ENCODE measurements at places on chromosomes 2 and 18.

DNA sequence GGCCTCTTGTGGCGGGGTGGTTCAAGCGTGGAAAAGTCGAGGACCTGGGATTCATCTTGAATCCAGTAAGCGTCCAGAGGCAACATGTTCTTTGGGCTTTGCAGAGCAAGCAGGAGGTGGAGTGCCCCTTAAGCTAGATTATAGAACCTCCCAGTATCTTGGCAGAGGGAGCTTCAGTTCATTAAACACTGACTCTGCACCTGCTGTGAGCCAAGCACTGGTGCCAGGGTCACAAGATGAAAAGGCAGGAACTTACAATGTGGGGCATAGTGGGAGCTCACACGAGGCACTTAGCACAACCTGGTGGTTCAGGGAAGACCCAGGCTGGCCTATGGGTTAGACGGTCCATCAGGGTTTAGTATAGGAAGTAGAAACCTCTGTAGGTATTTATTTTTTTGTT lies 7.4 kb upstream of the FZD5 start:
- no peak for DNase-seq

DNA sequence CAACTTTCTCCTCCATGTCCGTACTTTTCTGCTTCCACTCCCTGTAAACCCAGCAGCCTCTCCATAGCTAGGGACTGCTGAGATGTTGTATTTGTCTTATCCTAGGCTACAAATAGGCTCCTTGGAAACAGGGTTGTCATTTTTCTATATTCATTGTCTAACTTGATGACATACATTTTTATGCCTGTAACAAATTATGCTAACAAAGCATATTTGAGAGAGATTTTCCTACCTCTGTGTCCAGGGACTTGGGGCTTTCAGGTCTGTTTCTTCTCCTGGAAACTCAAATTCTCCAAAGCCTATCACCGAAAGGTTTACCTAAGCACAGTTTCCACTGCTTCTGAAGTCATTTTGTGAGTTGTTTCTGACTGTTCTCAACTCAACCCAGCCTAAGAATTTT lies 102.7 kb downstream of the UBE2E3 start:
- DNase-seq, result no peak

- no peak for DNase-seq
Measured at GRCh38 chr2:86049529-86049928, 56.2 kb downstream of the POLR1A start.

GRCh38 chr2:58769864-58770234 lies 528.7 kb upstream of the FANCL start:
- DNase-seq, result no peak

DNA sequence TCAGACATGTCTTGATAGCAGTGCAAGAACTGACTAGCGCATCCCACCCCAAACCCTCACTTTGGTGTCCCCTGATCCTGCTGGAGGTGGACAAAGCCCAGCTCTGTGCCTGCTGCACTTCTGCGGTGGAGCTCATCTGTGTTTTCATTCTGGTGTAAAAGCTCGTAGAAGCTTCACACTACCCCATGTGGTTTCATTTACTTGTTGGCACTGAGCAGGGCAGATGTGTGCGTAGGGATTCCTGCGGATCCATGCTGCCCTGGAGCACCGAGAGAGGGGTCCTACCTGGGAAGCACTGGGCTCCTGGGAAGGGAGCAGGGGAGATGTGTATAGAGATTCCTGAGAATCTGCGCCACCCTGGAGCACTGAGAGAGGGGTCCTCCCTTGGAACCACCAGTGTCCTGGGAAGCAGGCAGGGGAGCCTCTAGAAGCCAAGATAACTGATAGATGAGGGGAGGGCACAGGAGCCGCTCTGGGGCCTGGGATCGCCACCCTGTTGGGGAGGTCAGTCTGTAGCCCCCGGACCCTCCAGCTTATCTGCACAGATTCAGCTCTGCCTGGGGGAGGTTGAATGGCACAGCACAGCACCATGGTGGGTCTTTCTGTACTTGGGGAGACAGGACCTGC lies 106.9 kb upstream of the OTOS start:
- DNase-seq, result no peak

DNA sequence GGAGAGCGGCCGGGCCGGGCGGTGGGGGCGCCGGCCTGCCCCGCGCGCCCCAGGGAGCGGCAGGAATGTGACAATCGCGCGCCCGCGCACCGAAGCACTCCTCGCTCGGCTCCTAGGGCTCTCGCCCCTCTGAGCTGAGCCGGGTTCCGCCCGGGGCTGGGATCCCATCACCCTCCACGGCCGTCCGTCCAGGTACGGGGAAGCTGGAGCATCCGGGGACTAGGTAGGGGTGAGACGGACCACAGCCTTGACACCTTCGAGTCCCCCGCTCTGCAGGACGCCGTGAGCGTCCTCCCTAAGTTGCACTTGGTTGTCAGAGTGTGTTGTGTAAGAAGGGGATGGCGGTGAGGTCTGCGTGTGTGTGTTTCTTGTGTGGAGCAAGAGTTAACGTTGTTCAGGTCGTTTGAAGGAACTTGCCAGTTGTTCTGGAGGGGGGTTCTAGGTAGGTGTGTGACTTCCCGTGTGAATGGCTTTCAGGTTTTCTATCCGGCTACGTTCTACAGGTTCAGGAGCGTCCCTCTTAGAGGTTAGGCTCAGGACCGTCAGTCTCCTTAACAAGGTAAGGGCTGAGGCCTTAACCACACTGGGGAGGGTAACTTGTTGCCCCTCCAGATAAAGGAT lies 393 bp downstream of the IL1R1 start:
- DNase-seq, result no peak

GRCh38 chr18:74519320-74520095 lies 14.8 kb upstream of the CNDP1 start:
- DNase-seq, result no peak

DNA sequence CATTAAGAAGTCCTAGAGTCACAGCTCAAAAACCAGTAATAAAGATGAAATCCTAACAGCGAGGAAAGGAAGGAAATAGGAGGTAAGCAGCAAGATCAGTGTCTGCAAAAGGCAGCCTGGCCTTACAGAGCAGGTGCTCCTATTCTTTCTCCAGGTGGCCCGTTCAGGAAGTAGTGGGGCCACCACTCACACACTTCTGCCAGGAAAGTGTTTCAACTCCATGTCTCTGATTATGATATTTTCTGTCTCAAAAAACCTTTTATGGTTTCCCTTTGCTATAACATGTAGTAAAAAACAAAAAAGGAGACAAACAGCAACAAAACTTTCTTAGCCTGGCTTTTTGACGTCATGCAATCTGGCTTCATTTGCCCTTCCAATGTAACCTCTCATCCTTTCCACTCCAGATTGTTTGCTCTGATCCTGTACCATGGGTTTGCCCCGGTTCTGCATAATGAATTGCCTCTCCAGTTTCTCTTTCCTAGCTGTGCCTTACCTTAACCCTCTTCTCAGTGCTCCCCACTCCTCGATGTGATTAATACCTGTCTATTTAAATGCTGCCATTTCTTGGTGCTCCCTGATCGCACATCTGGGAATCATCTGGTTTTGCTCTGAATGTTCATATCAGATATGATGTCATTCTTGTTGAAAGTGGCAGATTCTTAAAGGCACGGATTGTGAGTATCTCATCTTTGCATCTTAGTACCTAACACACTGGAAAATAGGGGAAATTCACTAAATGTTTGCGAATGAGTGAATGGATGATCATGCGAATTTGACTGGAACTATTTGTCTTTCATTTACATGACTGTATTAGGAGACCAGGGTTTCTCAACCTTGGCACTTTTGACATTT lies 50.6 kb upstream of the PTPRM start:
- DNase-seq, result no peak

GRCh38 chr2:191436368-191437055 lies 191.3 kb downstream of the MYO1B start:
- DNase-seq, result no peak

GRCh38 chr2:185567196-185567595 lies 171.4 kb upstream of the FSIP2 start:
- no peak for DNase-seq

GRCh38 chr2:45586600-45586999 lies 24.5 kb downstream of the SRBD1 start:
- DNase-seq, result no peak

DNA sequence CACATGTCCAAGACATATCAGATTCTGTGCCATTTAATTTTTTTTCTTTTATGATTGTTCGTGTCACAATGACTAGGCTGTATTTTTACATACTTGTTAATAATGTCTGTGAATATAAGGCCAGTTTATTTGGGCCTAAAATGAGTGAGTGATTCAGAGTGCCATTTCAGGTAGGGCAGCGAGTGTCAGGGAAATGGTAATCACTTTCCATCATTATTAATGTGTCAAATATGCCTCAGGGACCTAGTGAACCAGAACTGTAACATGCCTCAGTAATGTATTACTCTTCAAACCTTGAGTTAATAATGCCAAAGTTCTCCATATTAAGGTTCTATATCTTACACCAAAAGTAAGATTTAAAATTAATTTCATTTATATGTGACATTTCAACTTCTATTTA lies 8.6 kb downstream of the FAM171B start:
- DNase-seq, result no peak

DNA sequence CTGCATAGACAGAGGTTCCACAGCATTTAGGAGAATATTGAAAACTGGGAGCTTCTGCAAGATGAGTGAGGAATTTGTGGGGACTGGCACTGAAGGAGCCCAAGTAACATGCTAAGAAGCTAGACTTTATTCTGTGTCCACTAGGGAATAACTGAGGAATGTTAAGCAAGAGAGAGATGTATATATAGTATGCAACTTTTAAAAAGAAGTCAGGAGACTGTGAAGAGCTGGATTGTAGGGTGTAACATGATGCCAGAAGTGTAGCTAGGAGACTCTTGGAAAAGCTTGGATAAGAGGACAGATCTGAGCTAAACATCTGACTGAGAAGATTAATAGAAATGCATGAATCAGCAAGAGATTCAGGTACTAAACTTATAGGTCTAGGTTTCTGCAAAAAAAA lies 270.6 kb upstream of the MMADHC start:
- no peak for DNase-seq

GRCh38 chr2:152609154-152609553 lies 108.1 kb downstream of the PRPF40A start:
- DNase-seq, result no peak
